DMS153 (cell line): ENCODE measurements at places on chromosomes 12 and 14.
A peak's percentile ranks its signal among the peaks of the same experiment; 100 is the strongest.

GRCh38 chr14:91743305-91743653, 11.4 kb upstream of the CATSPERB start:
- DNase-seq = no peak

- peak; percentile 87 for DNase-seq
Measured at GRCh38 chr12:11855983-11856374, 206.5 kb downstream of the ETV6 start.

GRCh38 chr14:45125754-45126153, 8.5 kb downstream of the FKBP3 start:
- DNase-seq = no peak

DNA sequence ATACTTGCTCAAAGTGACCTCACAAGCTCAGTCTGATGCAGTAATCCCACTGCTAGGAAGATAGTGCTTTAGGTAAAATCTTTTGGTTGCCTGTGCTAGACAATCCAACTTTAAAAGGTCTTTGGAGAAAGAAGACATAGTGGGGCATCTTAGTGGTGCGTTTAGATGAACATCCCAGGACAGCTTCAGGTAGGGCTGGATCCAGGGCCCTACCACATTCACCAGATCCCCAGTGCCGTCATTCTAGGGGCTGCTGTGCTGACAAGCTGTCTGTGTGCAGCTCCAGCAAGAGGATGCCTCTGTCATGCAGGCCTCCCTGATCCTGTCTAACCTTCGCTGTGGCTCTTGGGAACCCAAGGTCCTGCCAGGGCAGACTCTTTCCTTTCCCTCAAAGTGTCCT, 100.7 kb upstream of the EIF5 start:
- DNase-seq = no peak

DNA sequence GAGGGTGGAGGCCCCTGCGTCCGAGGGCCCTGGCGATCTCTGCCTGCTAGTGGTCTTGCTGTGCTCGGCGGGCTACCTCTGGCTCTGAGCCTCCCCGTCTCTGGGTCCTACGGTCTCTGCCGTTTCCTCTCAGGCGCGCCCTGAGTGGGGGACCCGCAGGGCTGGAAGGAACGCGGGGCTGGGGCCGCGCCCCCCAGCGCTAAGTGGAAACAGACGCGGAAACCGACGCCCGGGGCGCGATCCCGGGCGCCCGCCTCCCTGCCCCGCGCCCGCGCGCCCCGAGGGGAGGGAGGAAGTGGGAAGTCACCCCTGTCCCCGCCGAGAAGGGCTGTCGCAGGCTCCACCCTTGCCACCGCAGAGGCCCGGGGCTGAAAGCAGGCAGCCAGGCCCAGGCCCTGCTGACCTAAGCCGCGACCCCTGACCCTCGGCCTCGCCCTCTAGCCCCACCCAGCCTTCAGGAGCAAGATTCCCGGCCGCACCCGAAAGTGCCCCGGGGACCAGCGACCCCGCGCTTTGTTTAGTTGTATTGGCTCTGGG, 831 bp downstream of the CRIP1 start:
- no peak for DNase-seq

- DNase-seq = no peak
Measured at GRCh38 chr12:132481345-132481744, 8.6 kb upstream of the FBRSL1 start.

- DNase-seq = no peak
Measured at GRCh38 chr12:6494968-6495367, 1.1 kb downstream of the NCAPD2 start.

DNA sequence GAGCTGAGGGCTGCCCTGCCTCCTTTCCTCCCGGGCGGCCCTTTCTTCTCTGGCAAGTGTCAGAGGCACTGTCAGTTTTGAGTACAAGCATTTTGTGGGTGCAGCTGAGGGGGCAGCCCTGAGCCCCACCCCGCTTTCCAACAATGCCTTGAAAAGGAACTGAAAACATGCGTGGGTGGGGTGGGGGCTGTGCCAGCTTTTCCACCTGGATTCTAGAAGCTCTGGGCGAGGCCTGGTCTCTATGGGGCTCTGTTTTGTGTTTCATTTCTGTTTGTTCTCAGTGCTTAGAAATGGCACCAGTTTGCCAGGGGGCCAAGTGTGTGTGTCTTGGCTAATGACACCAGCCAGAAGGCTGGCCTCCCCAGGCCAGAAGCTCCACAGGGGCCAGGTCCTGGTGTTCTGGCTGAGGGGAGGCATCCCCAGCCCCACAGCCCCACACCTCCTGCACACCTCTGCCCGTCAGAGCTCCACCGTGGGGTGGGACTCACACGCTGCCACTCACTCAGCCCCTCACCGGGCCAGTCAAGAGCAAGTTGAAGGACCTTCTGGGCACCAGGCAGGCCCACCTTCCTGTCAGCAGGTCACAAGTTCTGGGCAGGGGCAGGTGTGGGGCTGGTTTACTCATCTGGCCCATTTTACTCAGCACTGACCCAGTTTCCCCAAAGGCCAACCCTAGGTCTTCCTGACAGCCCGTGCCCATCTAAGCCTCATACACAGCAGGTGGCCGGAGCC, 155.1 kb downstream of the CALM1 start:
- DNase-seq = no peak

DNA sequence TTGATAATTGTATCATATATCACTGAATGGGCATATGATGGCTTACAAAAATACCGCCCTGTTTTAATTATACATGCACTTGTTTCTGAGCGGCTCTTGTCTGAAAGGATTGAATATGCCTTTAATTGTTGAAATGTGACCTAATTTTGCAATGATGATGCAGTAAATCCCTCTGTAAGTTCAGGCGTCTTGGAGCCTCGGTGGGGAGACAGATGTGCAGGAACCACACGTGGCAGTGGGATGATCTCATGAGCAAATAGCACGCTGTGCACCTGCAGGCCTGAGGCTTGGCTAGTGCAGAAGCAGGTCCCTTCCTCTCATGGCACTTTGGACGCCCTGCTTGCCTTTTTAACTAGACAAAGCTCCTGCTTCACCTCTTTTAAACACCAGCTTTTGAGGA, 49.3 kb upstream of the ASPG start:
- no peak for DNase-seq

DNA sequence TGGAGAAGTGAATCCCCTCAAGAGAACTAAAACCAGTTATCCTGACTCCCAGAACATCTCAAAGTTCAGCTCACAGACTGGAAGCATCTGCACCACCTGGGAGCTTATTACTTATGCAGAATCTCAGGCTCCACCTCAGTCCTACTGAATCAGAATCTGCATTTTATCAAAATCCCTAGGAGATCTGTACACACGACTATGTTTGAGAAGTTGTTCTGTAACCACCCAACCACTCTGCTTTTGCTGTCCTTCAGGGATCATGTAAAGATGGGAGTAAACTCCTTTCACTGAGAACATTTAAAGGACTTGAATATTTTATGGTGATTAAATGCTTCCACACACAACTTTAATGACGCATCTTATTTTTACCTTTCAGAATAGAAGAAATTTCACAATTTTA, 98.0 kb downstream of the KIF21A start:
- DNase-seq = no peak

GRCh38 chr14:103830511-103831270, 16.7 kb downstream of the PPP1R13B start:
- no peak for DNase-seq

GRCh38 chr14:68539241-68539737, 253.6 kb downstream of the ZFP36L1 start:
- DNase-seq = no peak

DNA sequence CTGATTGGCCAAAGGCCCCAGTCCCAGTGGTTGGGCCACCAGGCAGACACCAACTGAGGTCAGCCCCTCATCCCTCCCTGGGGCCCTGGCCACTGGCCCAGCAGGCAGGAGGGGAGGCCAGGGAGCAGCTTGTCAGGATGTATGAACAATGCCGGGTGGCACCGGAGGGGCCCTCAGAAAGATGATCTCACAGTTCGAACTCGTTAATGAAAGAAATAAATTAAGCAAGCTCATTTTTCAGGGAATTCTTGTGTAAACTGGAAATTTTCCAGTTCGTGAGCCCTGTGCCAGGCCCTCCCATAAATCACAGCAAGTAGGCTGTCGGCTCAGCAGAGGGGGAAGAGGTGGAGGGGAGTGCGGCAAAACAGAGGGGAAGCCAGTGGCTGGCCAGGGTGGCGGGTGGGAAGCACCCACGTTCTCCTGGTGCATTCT, 177.0 kb upstream of the VASH1 start:
- peak; percentile 18 for DNase-seq

- no peak for DNase-seq
Measured at GRCh38 chr12:52617403-52617785, 965 bp downstream of the KRT73 start.

GRCh38 chr14:77245820-77246219, 25.2 kb downstream of the NGB start:
- no peak for DNase-seq

DNA sequence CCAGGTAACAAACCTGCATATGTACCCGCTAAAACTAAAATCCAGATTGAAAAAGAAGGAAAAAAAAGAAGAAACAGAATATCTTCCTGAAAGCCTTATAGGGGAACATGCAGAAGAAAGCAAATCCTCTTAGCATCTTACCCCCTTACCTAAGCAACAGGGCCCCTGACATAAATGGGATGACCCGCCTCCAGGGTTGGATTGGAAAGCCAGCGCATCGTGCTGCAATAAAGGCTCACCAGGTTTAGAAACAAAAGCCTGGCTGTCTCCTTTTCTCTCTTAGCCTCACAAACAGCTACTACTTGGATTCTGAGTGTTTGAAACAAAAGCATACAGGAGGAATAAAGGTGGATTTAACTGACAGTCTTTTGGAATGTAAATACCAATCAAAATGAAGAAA, 13.8 kb upstream of the ADCK1 start:
- DNase-seq = no peak

GRCh38 chr14:65012353-65012752, 25.7 kb downstream of the FNTB start:
- no peak for DNase-seq

DNA sequence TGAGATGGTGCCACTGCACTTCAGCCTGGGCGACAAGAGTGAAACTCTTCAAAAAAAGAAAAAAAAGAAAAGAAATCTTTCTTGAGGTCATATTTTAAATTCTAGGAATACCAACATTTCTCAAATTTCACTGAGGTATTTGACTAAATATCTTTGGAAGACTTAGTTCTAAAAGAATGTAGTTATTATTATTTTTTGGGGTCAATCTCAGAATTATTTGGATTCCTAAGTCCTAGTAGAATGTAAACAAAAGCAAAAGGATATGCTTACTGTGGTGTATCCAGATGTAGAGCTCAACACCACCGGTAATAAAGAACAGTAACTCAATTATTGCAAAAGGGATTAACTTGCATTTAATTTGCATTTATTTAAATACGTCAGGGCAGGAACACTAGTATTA, 25.0 kb downstream of the PRICKLE1 start:
- DNase-seq = no peak

DNA sequence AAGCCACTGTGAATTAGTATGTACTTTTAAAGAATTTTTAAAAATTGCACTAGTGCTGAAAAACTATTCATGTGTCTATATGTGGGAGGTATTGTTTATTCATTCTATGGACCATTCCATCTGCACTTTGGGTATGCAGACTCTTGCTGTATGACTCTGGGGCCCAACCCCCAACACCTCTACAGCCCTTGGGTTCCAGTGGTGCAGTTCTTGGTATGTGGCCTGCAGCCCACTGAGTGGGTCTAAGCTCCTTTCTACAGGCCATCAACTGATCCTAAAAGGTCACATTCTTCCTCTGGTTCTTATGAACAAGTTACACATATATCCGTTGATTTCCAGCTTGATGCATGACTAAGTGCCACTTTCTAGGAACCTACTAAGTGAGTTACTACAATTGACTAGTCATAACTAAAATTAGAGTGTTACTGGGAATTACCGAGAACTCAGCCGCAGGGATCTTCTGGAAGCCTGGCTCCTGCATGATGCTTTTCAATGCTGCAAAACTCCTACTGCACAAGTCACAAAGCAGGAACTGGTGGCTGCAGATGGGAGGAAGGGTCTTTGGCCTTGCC, 62.4 kb upstream of the MED13L start:
- no peak for DNase-seq

GRCh38 chr12:98002887-98003493, 512.4 kb upstream of the TMPO start:
- DNase-seq = peak; percentile 27

DNA sequence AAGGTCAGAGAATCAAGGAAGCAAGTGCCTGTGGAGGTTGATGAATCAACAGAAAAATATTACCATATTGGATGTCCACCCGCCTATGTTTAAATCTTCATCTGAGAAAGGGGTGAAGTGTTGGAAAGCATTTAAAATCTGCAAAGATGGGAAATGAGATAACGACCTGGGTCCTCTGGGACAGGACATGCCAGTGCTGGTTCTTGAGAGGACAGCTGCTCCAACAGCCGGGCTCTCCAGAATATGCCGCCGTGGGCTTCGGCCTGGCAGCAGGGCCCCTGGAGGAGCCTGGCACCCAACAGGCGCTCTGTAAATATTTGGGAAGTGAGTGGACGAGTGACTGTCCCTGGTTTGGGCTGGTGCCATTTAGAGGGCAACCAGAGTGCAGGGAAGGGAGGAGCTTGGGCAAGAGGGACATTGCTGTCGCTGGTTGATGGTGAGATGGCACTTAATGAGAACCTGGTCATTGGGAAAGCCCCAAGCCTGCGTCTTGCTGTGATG, 129.9 kb downstream of the KCNA5 start:
- DNase-seq = no peak

GRCh38 chr12:96774496-96775256, 132.4 kb upstream of the NEDD1 start:
- no peak for DNase-seq

DNA sequence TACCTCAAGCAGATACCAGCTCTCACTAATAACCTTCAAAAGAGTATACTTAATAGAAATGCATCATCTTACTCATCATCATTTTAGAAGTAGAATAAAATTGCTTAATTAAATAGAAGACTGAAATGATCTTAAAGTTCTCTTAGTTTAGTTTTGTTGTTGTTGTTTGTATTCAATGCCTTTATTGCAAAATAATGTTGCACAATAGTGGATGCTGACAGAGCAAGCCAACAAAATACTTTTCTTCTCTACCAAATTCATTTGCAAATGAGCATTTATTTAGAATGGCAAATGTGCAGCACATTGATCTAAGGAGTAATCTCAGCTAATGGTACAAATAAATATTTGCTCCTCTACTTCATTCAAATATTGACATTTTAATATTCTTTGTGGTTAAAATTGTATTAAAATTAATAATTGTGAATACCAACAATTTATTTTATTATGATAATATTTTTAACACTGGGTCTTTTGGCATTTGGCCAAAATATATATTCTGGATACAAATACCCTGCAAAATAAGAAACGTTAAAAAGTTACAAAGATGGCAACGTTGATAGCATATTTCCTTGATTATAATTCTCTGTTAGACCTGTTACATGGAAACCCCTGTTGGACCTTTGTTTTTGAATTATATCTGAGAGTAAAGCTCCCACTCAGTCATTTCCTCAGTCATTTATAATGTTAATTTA, 496.1 kb downstream of the RERGL start:
- no peak for DNase-seq

DNA sequence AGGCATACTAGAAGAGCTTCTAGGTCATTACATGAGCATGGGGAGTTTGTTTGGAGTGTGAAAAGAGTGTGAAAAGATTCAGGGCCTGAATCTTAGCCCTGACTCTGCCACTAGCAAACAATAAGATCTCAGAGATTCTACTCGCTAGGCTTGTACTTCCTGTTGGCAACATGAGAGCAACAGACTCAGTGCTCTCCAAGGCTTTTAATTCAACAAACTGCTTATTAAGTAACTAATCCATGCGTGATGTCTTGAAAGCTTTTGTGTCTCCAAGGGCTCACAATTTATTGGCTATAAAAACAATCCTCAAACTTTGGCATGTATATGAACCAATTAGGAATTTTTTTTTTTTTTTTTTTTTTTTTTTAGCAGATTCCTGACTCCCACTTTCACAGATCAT, 105.1 kb downstream of the STXBP6 start:
- DNase-seq = no peak

GRCh38 chr12:92553389-92553788, 149.4 kb upstream of the PLEKHG7 start:
- peak; percentile 40 for DNase-seq
